HCT116 (cell line): ENCODE measurements at places on chromosomes 4 and X. TPM values are rescaled to one million over a fixed set of nuclear protein-coding genes. Genes with fewer than 3 reads are reported as not detected.

The CLCN3 gene
- 60.4 TPM for total RNA-seq

The XPNPEP2 gene
- total RNA-seq: not detected

The ZNF630 gene
- not detected for total RNA-seq

The CPLX1 gene
- 14.5 TPM for total RNA-seq

DNA sequence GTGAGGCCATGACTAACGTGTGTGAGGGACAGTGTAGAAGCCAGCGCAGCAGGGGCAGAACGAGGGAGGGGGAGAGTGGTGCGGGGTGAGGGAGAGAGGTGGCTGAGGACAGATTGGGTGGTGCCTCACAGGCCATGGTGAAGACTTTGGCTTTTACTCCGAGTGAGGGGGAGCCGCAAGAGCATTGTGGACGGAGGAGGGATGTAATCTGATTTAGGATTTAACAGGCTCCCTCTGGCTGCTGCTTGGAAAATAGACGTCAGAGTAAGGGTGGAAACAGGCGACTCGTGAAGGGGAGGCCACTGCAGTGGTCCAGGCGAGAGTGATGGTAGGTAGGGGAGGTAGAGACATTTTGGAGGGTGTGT, 13.0 kb downstream of the PPP1R3F start:
- no peak overlapping the region for H3K27ac ChIP-seq
- peaks cover 4% of the 10 kb centered on the region; the same call in 1 of the 2 replicates for H3K4me1 ChIP-seq
- H3K27me3 ChIP-seq: no peaks in the 10 kb centered on the region
- H3K36me3 ChIP-seq: no peaks in the 10 kb centered on the region
